ENCODE measurements at places on chromosomes 5 and 9.

DNA sequence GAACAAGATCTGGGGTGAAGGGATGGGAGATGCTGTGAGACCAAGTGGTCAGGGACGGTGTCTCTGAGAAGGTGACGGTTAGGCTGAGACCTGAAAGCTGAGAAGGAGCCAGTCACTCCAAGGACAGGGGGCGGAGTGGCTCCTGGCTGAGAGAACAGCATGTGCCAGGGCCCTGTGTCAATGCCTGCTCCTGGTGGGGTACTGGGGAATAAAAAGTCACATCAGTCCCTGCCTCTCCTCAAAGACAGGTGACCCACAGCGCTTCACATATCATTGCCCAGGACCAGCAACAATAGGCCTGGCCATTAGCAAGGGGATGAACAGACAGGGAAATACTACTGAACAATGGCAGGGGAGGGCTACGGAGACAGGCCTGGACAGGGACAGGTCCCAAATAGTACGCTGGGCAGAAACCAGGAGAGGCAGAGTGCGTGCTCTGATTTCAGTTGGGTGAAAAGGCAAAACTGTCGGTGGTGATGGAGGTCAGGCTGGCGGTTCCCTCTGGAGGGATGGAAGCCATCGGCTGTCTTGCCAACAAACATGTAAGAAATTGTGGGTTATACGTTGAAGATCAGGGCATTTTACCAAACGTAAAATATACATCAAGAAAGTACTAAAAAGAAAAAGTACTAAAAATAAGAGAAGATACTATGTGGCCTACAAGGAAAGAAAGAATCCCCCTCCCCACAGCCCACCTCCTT lies 64.3 kb downstream of the C9orf50 start:
- DNase-seq: no peak

GRCh38 chr9:78486661-78487060 lies 189.7 kb downstream of the PSAT1 start:
- no peak for DNase-seq

DNA sequence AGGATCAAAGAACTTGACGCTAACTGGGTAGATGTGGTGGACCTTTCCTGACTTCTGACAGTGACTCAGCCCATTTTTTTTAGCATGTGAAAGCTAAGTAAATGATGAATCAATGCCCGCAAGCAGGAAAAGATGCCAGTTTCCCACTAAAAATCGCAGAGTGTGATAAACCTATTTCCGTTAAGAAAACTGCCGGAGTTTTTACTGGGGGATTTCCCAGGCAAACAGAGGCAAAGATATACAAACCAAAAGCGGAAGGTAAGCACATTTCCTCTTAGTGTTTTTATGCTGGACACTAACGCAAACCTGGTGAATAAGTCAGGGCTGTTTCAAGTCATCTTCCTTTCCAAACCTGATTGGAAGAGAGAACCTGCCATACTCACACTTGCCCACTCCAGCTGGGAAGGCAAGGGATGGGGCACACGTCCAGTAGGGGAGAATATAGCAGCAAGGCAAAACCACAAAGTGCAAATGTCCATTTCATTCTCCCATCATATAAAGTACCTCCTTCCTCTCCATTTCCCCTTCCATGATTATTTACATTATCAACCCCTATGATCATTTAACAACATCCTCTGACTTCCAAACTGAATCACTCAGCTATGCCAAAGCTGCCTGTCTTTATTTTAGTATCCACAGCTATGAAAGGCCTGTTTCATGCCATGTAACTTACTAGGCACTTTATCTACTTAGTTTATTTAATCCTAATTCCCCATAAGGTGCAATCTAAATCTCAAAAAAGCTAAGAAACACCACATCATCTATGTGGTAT lies 349.7 kb upstream of the RFX3 start:
- DNase-seq: no peak

- no peak for DNase-seq
Observed at GRCh38 chr9:129923589-129923988, 88.3 kb downstream of the USP20 start.

- DNase-seq: no peak
Observed at GRCh38 chr9:136494531-136495215, 11.8 kb upstream of the SEC16A start.

DNA sequence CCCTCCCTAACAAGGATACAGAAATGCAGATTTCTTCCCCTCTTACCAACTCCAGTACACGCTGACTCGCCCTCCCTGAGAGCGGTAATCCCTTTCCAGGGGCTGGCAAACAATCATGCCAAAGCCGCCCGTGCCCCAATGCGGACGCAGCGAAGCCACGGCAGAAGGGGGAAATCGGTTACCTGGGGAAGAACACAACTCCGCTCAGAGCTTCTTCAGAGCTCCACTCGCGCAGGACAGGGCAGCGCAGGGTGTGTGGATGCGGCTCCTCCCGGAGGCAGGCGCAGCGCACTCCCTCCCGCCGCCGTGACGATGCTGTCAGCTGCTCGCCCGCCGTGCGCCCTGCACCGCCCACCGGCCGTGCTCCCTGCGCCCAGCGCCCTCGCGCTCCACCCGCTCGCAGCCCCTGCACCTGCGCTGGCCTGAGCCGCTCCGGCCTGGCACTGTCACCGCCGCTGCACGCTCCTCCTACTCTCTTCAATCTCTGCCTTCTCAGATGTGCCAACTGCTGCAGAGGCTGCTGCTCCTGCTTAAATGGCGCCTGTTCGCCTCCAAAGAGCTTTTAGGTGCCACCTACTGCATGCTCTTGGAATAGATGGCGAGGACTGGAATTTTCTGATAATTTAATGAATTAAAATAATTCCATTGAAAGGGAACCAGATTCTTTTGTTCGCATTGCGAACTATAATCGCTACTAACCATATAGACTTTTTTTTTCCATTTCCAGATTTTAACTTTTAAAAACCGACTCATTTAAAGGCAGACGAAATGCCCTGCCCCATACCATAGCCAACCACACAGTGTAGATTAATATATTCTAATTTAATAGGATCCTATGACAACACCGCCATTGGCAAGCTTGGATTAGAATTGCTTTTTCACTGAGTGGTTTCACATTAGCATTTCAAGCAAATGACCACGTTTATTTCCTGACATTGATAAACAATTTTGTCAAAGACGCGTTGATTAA lies at the start of gene DIRAS2:
Gene DIRAS2, minus strand, starts transcription at position 255 of the 970 bp plus-strand sequence. CDS start 28,997 bp downstream, outside the sequence.
- DNase-seq: no peak

DNA sequence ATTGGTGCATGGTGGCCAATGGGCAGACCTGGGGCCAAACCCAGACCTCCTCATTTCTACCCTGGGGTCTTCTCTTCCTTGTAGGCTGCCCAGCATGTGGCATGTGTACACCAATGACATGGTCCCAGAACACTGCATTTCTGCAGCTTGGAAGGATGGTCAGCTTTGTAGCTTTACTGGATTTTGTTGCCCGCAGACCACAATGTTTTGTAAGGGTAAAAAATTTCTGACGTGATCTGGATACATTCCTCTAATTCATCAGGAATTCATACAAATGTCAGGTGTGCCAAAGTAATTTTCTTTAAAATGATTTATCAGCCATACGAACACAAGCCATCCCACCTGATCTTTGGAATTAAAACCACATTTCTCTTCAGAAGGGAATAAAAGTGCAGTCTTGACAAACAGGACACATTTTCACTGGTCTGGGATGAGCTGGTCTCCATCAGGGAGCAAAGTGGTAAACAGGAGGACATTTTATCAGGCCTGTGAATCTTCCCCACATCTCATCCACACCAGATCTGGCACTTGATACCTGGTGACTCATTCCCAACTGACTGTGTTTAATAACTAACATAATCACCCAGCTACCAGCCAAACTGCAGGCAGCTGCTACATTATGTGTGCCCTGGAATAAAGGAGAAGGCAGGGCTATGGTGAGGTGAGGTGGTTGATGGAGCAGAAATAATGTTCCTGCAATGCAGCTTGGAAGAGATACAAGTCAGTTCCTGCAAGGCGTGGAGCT lies 103.9 kb downstream of the SPOCK1 start:
- no peak for DNase-seq

GRCh38 chr5:76389513-76390154 lies 13.5 kb upstream of the IQGAP2 start:
- no peak for DNase-seq

GRCh38 chr9:123373447-123373923 lies 17.5 kb downstream of the CRB2 start:
- no peak for DNase-seq

DNA sequence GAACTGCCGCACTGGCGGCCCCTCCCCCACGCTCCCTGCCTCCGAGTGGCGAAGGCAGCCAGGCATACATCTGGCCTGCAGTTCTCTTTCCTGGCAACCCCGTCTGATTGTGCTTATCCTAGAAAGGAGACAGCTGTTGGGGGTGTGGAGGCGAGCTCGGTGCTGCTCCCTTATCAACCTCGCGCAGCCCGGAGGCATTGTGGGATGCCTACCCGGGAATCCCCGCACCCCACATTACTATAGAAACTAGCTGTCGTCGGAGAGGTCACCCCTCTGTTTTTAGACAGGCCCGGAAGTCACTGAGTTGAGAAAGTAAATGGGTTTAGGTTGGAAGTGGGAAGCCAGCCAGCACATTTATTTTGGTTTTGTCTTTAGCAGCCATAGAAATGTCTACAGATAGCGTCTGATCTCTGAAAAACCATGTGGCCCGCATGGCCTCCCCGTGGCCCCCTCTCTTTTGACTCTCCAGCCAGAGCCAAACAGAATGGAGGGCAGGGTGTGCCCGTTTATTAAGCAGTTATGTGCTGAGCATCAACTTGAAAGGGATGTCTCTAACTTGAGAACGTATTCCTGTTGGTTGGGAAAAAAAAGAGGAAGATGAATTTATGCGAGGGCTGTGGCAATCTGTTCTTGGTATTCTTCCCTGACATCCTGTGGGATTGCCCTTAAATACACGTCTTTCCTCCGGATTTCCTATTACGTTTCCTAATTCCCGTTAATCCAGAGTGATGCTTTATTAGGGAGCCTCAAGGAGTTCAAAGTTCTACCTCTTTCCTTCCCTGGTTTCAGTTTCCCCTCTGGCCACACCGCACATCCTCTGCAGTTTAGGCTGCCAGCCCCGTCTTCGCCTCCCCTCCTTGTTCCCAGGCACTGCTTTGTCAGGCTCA lies 3.9 kb downstream of the STC2 start:
- DNase-seq: no peak

DNA sequence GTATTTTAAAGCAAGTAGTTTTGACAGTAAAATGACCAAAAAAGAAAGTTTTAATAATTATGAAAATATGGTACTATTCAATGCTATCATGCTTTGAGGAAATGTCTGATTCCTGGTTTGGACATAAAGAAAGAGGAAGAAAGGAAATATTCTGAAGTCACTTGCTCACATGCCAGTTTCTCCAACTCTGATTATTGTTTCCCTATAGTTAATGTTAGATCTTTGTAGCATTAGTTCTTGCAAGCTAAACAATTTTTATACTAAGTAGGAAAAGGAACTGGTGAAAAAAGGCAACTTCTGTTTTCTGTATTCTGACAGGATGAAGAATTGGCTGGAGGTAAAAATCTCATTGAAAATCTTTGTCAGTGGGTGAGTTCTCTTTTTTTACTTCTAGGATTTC lies 119.5 kb downstream of the YTHDC2 start:
- DNase-seq: no peak

DNA sequence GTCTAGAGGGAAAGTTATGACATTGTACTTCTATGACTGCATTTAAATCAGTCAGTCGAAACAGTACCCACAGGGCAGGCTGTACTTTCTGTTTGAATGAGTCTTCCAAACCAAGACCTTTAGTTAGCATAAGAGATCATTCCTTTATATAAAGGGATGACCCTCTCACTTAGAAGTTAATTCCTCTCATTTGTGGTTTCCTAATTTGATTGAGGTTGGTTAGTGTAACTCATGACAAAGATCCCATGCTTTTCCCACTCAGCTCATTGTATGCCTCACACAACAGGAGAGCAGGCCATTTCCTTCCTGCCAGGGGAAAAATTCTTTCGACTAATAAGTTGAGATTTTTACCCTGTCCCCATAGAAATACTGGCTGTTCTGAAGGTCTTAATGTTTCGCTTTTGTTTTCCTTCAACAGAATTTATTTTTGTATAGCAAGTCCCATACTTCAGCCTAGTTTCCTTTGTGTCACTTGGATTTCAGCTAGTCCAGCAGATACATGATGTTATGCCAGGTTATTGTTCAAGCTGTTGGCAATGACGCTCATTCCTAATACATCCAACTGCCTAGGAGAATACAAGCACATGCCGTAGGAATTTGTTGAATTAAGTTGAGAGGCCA lies 500.7 kb downstream of the SPATA31D1 start:
- no peak for DNase-seq

- no peak for DNase-seq
Observed at GRCh38 chr9:134891713-134892112, 11.1 kb downstream of the FCN2 start.

DNA sequence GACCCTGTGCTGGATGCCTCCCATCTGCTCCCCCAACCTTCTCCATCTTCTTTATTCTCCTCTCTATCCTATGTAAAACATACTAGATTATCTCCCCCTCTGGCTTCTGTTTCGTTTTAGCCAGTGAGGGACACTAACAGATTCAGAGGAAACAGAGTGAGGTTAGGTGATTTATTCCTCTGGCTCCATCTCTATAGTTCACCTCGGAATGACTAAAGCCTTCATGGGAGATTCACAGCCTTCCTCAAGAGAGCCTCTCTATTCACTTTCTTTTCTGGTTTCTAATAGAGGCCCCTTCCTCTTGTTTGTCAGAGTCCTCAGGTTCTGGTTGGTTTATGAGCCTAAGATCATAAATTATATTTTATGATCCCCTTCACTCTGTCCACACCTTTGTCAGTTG lies 633.1 kb upstream of the TYRP1 start:
- DNase-seq: no peak
